ENCODE measurements at places on chromosomes 3 and 15. TPM values are rescaled to one million over a fixed set of nuclear protein-coding genes. Genes with fewer than 3 reads are reported as not detected.

DNA sequence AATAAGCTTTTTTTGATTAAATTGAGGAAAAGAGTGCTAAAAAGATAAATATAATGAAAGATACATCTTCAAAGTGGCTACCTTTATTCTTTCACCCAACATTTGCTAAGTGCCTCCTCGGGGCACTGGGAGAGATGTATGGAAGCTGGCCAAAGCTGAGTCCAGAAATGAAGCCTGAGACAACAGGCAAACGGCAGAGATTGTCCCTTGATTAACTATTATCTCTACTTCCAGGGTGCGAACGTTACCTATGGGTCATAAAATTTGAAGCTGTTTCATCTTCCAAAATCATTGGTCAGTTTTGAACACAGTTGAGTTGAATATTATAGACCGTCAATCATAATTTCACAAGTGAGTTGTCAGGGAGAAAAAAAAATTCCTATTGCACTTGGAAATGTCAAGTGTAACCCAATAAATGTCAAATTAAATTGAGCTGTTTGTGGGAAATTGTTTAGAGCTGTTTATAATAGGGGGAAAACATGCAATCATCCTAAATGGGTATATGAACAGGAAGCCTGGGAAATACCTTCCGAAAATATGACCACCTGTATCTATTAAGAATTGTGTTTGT is 73.9 kb downstream of the SUCLG2 start:
- no peak for DNase-seq

DNA sequence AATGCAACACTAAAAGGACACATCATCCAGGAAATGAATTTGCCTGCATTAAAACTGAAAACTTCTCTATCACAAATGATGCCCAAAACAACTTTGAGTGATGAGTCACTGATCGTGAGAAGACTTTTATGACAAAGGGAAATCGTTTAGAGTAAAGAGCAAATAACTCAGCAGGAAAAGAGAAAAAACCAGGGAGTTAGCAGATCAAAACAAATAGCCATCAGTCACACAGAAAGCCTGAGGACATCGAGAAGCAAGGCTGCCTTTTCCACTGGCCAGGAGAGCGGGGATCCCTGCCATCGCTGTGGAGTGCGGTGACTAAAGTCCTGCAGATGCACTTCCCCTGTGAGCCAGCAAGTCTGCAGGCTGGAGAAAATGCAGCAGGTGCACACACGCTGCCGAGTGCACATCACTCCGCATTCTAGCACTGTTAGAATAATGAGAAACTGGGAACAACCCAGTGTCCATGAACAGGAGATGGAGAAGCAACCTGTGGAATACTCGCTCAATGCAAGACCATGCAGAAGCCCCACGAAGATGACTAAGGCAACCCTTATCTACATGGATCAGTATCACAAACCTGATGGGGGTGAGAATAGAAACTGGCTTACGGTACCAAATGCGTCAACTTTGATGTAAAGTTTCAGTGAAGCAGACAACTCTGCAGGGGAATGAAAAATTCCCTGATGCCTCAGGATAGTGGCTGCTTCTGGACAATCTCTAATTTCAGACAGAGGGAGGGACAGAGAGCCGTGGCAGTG is 86.4 kb downstream of the NSMCE3 start:
- no peak for DNase-seq

DNA sequence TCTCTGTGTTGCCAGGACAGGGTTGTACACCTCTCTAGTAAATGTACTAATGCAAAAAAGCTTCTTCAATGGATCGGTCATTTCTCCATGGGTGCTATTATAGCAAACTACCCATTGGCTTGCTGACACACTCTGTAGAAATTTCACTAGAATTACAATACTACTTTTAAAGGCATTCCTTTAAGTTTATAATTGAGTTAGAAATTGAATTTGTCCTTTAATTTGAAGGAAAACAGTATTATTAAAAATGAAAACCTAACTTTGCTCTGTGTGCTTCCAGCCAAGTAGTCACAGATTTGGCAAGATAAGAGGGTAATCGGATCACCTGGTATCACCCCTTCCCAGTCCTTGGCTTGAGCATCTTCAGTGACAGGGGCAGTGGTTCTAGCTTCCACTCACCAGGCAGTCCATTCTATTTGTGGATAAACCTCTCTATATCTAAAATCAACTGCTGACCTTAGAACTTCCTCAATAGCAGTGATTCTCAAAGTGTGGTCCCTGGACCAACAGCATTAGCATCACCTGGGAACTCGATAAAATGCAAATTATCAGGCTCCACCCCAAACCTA is 93.2 kb downstream of the GHSR start:
- DNase-seq: no peak

DNA sequence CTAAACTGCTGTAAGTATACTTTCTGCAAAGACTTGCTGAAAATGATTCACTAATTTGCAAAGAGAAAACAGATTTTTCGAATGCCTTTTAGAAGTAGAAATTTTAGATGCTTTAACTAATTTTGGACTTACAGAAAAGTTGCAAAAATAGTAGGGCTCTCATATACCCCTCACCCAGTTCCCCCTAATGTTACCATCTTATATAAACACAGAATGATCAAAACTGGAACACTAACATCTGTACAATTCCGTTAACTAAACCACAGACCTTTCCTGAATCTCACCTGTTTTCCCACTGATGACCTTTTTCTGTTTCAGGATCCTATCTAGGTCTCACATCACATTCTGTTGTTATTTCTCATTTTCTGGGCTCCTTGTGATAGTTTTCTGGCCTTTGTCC is 454.8 kb downstream of the SHQ1 start:
- no peak for DNase-seq

DNA sequence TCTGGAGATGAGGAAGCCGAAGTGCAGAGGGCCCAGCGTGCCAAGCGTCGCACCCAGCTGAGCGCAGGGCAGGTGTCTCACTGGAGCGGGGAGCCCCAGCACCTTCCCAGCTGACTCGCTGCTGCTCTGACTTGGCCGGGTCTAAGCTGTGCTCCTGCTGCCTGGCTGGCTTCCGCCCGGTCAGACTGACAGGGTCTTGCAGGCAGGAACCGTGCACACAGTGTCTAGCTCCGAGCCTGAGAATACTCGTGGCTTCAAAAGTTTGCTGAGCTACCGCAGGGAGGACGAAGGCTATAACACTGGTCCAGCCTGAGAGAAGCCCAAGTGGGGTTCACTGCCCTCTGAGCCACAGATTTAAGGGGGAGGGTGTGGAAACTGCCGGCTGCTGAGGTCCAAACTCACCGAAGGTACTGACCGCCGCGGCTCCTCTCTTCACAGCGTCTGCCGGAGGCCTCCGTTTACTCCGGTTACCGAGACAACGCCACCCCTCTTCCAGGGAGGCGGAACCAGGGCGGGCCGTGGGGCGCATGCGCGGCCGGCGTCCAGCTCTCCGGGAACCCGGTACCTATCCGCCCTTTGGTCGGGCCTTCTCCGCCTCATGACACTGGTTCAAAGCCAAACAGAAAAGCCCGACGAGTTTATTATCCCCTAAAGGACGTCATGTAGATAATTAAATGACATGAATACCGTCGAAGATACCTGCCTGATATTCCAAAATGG is at the start of gene CFAP44:
TSS of gene CFAP44 (minus strand) at position 443 of the 720 bp plus-strand sequence. CDS start 7,829 bp downstream, outside the sequence.
- peak; percentile 90 for DNase-seq

DNA sequence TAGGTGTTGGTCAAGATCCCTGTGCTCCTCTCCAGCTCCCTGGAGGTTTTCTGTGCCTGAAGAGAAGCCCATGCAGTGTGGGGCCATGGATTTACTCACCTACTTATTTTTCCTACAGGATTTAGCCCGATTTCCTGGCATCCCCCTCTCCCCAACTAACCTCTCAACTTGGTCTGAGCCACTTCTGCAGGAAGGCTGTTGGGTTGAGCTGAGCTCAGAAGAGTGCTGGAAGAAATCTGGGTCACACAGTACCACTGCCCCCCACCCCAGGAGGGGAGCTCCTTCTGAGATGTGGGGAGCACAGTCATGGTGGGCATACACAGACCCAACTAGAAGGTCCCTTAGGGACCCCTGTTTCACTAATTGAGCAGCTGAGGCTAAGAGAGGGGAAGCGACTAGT is 34.4 kb upstream of the SLCO2A1 start:
- DNase-seq: no peak

DNA sequence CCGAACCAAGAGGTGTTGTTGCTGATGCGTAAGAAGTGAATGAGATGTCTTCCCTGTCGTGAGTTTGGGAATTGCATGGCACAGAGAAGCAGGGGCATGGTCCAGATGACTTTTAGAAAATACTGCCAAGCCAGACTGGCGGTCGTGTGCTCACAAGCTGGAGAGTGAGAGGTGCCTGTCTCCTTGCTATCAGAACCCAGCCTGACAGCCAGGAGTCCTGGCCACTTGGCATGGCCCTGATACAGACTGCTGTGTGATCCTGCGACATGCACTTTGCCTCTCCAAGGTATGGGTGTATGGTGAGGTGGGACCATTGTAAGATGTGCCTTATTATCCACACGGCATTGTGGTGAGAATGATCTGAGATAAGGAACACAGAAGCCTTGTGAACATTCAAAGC is 93.0 kb downstream of the SMAD3 start:
- no peak for DNase-seq

DNA sequence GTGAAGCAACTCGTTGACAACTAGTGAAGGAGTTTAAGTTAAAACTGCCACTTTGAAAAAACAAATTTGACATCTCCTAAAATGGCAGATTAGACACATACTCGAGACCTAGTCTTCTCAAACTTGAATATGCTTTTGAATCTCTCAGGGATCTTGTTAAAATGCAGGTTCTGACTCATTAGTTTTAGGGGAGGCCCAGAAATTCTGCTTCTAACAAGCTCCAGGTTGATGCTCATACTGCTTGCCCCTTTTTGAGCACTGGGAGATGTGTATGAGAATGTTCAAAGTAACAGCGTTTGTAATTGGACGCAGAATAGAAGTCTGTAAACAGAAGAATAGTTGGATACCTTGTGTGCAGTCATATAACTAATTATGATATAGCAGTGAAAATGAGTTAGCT is 1.6 kb downstream of the C3orf38 start:
- no peak for DNase-seq

GRCh38 chr15:96331945-96332636 is 1.6 kb downstream of the NR2F2 start:
- DNase-seq: peak; percentile 46

GRCh38 chr3:65348398-65348995 is 660.7 kb upstream of the ADAMTS9 start:
- DNase-seq: no peak

DNA sequence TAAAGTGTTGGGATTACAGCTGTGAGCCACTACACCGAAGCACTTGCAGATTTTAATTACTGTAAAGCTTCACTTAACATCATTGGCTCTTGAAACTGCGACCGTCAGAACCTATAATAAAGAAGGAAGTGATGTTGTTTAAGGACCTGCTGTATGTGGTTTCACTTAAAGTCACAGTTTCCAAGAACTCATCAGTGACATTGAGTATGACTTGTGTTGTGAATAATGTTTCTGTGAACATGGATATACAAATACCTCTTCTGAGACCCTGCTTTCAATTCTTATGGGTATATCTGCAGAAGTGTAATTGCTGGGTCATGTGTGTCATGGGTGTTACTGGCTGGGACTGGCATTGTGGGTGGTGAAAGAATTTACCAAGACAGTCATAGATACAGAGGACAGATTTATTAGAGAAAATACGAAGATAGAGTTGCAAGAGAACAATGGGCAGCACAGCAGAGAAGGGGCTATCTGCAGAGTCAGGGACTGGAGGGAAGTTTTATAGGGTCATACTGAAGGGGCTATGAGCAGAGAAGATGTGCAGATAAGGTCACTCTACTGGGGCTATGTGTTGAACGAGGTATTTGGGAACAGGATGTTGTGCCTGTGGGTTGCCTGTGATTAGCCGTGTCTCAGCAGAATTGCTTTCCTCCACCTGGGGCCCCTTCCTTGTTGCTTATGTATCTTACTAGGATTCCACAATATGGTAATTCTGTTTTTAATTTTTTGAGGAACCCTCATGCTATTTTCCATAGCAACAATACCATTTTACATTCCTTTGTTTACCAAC is 4.5 kb downstream of the NDUFB5 start:
- no peak for DNase-seq

DNA sequence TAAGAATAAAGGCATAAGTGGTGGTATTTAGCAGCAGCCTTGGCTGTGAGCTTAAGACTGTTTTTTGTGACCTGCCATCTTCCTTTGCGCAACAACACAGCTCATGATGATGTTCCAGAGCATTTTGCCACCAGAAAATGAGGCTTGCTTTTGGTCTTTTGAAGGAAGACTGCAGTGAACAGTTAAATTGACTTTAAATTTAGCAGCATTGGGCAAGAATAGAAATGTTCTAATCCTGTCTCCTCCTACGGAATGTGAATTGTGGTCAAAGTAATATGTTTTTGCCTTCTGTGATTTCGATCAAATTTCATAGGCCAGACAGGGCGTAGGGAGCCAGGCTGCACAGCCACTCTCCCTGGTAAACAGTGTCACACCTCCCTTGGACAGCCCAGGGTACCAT is 460.7 kb upstream of the RASGRP1 start:
- DNase-seq: no peak

- peak; percentile 45 for DNase-seq
These were observed 10.3 kb downstream of the SEMA3G start for GRCh38 chr3:52434491-52435115.

PLSCR2 gene
- 1.4 TPM for total RNA-seq

ZDHHC19 gene
- total RNA-seq: 0.57 TPM

UROC1 gene
- total RNA-seq: not detected

FGD5 gene
- total RNA-seq: 40.1 TPM

DAPK2 gene
- 3.0 TPM for total RNA-seq
